ENCODE measurements at places on chromosomes 3 and 15.

DNA sequence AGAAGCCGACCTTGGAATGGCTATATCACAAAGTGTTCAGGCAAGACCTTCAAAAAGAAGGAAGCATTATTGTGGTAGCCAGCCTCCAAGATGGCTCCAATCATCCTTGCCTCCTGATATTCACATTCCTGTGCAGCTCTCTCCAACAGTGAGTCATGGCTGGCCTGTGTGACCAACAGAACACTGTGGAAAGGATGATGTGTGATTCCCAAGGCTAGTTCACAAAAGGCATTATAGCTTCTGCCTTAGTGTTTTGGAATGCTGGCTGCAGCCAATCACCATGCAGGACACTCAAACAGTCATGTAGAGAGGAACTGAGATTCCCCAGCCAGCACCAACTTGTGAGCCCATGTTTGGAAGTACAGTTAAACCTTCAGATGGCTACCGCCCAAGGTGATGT lies 102.6 kb downstream of the EFL1 start:
- DNase-seq: no peak

DNA sequence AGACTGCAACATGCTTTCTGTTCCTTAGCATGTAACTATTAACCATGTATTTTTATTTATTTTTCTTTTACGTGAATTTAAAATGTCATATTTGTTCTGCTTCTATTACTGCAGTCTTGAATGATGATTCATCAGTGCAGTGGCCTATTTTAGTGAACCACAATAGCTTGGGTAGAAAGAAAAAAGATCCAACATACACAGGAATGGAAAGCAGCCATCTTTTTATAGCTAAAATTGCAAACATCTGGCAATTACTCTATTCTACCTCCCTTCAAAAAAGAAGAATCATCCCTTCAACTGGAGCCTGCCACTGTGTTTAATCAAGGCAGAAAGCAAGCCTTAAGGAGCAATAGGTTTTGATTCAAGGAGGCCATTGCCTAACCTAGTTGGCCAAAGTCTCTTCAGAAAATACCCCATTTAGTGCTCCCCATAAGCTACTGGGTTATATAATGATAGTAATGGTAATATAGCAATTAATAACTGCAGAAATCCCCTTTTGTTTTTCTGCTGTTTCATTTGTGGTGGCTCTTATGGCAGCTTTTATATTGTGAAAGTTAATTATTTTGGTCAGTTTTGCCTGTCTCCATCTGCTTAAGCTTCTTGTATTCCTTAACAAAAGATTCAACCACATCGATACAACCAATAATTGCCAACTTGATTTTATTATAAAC lies 267.3 kb downstream of the LPP start:
- no peak for DNase-seq

- DNase-seq: no peak
Measured at GRCh38 chr3:81967393-81967792, 205.9 kb upstream of the GBE1 start.

- DNase-seq: no peak
Measured at GRCh38 chr3:186823386-186823785, 17.1 kb upstream of the RFC4 start.

DNA sequence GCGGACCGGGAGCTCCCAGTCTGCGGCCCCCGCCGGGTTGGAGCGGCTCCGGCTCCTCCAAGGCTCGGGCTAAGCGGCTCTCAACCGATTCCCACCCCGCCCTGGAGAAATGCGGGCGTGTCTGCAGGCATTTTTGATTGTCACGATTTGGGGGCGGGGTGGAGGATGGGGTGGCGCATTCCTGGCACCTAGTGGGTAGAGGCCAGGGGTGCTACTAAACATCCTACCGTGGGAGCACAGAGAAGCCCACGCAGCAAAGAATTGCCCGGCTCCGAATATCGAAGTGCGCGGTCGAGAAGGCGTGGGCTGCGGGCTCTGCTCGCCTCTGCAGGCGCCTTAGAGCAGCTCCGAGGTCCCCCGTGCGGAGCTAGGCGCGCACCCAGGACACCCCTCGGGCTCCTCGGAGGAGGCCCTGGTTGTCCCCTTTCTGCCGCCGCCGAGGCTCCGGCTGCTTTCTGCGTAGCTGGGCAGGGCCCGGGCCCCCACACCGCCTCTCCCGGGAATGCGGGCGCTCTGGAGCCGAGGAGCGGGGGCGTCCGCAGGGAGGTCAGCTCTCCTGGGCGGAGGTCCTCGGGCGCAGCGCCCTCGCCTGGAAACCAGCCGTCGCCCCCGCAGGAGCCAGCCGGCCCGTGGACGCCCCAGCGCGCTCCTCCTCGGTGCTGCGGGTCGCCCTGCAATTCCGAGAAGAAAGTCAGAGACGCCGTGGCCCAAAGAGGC lies 16.5 kb upstream of the LAMP3 start:
- DNase-seq: no peak

GRCh38 chr3:127493924-127494646 lies 96.4 kb downstream of the TPRA1 start:
- no peak for DNase-seq

GRCh38 chr15:72368899-72369298 lies 6.9 kb downstream of the HEXA start:
- no peak for DNase-seq

- no peak for DNase-seq
Measured at GRCh38 chr15:69789648-69790393, 307.9 kb downstream of the TLE3 start.

DNA sequence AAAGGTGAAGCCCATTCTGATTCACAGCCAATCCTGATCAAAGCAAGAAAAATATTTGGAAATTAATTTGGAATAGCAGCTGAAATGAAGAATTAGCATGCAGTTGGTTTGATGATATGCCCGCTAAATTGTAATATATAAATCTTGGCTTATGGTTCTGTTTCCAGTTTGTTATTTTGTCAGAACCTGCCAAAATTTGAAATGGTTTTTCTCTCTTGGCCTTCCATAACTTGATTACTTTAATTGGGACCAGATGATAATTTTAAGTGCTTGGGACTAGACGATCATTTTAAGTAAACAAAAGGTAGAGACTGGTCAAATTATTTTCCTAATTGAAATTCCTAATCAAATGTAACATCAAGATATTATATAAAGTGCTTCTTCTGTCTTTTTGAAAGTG lies 842.4 kb downstream of the TBL1XR1 start:
- no peak for DNase-seq

GRCh38 chr15:38853608-38854007 lies 289.0 kb upstream of the RASGRP1 start:
- DNase-seq: no peak

GRCh38 chr3:36893137-36893557 lies 51.7 kb downstream of the TRANK1 start:
- DNase-seq: peak; percentile 47

DNA sequence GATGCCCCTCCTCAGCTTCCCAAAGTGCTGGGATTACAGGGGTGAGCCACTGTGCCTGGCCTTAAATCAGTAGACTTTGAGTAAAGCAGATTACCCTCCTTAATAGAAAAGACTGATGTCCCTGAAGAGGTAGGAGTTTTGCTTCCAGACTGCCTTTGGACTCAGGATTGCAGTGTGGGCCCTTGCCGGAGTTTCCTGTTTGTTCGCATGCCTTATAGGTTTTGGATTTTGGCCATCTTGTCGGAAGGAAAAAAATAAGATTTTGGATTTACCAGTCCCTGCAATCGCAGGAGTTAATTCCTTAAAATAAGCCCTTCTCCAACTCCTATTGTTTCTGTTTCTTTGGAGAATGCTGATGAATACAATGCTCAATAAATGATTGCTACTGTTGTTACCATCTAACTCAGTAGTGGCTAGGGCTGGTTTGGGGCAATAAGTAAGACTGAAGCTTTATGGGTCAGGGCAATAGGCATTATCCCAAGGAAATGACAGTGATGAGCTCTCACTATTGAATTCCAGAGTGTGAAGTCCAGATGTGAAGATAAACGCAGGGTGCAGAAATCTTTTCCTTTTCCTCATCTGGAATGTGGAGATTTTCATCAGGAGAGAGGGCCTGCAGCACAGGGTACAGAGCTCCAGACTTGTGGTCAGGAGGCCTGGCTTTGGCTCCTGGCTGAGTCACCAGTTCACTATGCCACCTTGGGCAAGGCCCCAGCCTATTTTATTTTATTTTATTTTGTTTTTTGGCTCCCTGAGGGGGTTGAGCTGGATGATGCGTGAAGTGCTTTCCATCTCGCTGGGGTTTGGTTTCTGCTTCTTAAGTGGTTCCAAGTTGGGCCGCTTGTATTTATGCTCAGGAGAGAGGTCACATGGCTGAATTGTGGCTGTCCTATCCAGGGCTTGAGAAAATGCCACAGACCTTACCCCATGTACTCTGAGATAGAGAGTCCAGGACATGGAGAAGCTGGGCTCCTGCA lies 25.3 kb downstream of the FOXL2 start:
- DNase-seq: no peak

DNA sequence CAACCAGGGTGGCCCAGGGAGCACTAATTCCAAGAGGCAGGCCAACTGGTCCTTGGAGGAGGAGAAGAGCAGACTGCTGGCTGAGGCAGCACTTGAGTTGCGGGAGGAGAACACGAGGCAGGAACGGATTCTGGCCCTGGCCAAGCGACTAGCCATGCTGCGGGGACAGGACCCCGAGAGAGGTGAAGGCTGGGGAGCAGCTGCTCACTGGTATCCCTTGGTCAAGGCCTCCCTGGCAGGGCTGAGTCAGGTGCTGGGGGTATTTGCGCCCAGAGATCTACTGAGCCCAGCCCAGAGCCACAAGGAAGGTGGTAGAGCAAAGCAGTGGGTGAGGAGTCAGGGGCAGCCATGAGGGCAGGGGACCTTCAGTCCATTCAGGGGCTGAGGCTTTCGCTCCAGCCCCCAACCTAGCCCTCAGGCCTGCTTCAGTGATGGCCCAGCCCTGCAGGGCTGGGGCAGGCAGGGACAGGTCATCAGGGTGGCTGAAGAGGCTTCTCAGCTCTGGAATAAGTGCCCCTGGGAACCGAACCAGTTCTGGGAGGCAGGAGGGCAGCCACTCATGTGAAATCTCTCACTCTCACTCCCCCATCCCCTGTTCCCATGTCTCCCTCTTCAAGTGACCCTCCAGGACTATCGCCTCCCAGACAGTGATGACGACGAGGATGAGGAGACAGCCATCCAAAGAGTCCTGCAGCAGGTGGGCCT lies 5.6 kb upstream of the DNAJC17 start:
- DNase-seq: no peak

DNA sequence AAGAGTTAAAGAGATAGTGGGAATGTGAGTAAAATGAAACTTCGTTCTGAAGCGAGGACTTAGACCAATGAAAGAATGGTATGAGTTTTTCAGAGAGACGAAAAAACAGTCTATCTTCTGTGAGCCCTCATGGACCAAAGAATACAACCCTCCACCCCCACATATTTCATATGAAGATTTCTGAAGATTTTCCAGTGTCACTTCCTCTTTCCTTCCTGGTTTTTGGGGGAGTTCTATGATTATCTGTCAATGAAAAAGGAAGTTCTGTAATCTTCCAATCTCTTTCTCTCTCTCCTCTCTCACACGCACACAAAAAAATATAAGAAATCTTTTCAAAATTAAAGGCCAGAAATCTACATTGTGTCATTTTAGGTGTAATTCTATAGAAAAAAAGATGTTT lies 27.7 kb downstream of the CMSS1 start:
- DNase-seq: no peak

- no peak for DNase-seq
Measured at GRCh38 chr3:21528291-21528995, 222.6 kb downstream of the ZNF385D start.

- DNase-seq: no peak
Measured at GRCh38 chr15:41153733-41154132, 37.7 kb upstream of the INO80 start.

DNA sequence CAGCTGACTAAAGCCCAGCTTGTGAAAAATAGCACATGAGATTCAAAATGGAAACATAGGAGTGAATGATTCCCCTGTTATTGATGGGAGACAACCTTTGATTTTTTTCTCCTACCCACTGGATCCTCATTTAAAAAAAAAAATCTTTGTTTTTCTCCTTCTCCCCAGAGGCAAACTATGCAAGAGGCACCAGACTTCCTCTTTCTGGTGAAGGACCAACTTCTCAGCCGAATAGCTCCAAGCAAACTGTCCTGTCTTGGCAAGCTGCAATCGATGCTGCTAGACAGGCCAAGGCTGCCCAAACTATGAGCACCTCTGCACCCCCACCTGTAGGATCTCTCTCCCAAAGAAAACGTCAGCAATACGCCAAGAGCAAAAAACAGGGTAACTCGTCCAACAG lies 2.6 kb downstream of the CACNA1D start:
- no peak for DNase-seq

DNA sequence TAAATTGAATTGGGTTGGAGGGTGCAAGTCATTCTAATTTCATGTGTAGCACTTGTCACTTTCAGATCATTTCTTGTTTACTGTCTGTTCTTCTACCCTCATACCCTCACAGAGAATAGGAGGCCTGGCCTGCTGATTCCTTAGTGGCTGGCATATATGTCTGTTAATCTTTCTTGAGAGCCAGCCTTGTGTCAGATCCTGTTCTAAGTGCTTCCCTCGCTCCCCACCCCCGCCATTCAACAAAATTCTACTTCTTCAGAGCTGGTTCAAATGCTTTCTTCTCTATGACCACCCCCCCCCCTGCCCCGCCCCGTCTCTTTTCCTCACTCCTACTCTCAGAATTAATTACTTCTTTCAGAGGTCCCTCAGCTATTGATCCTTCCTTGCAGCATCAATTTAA lies 1.5 kb upstream of the U2SURP start:
- DNase-seq: no peak

DNA sequence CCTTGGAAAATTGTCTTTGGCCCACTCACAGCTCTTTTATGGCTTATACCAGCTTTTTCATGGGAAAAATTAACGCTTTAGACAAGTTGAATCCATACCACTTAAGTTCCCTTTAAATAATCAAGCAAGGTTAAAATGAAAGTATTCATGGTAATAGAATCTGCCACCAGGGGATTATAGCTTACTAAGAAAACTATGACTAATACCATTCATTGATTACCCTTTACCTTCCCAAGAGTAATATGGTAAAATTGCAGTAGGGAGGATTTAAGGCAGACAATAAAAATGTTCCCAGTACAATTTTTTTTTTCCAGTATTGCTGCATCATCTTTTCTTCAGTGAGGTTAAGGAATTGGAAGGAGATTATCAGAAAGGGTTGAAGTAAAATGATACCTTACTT lies 641.1 kb upstream of the NAALADL2 start:
- DNase-seq: no peak

GRCh38 chr15:83695246-83695645 lies 41.3 kb downstream of the ADAMTSL3 start:
- DNase-seq: no peak

DNA sequence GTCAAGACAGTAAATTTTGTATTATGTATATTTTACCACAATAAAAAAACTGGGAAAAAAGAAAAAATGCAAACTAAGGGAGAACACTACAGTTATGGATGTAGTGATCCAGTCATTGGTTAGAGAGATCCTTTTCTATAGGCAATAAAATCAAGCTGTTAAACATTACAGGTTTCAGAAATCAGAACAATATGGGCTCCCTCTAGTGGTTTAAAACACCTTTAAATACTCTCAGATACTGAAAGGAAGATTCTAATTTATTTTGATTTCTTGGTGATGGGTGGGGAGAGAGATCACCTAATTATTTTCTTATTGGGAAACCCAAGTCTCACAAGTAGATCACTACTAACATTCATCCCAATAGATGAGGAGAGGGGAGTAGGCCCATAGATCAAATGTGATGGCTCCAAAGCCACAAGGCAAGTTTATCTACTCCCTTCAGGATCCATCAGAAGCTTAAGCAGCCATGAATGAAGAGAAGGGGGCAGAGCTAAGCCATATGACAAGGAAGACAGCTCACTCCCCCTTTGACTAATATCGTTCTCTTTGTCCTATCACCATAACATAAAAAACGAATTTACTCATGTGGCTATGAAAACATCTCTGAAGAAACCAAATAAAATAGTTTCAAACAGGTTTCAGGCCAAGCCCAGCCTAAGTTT lies 118.6 kb downstream of the ANO10 start:
- DNase-seq: peak; percentile 29

- DNase-seq: no peak
Measured at GRCh38 chr15:59798605-59798917, 109.4 kb upstream of the BNIP2 start.
